ENCODE measurements at places on chromosomes 11 and 22. TPM values are rescaled to one million over a fixed set of nuclear protein-coding genes. Genes with fewer than 3 reads are reported as not detected.

The PRODH gene
- total RNA-seq, result 27.6 TPM

The CTSW gene
- total RNA-seq, result not detected

The KCNJ5 gene
- total RNA-seq, result not detected

The REXO2 gene
- 109 TPM for total RNA-seq

The DENND6B gene
- total RNA-seq, result 1.1 TPM

The TNNT3 gene
- total RNA-seq, result not detected

The HBG2 gene
- total RNA-seq, result not detected

The FAM76B gene
- total RNA-seq, result 22.3 TPM

The CLCF1 gene
- total RNA-seq, result 0.57 TPM

The SOX6 gene
- not detected for total RNA-seq

The TMEM191B gene
- 1.2 TPM for total RNA-seq

The ACTN3 gene
- total RNA-seq, result 28.2 TPM

The P2RX6 gene
- not detected for total RNA-seq

The RBMXL2 gene
- not detected for total RNA-seq

The ZNF214 gene
- total RNA-seq, result 3.2 TPM

The PRDX5 gene
- total RNA-seq, result 201 TPM

The KCTD14 gene
- total RNA-seq, result 21.6 TPM

The TREH gene
- not detected for total RNA-seq

The KRTAP5-10 gene
- not detected for total RNA-seq

The CALCA gene
- total RNA-seq, result 0.61 TPM

The LINC01488 gene
- not detected for total RNA-seq

The INS gene
- not detected for total RNA-seq

The CDC42BPG gene
- 12.3 TPM for total RNA-seq

The APOA1 gene
- 0.48 TPM for total RNA-seq

The RGL4 gene
- not detected for total RNA-seq

Measured in H1 (cell line).